ENCODE measurements at places on chromosomes 1 and 21.

- DNase-seq: peak; percentile 39
These were observed at the start of gene CAMK1G for GRCh38 chr1:209583408-209583807. Gene CAMK1G, plus strand, starts transcription at chr1:209583714. Its CDS starts 11,270 bp downstream, at chr1:209594984.

- DNase-seq: no peak
These were observed 2.7 kb downstream of the CHI3L1 start for GRCh38 chr1:203183828-203184227.

GRCh38 chr1:234123867-234124266 is 219.4 kb downstream of the SLC35F3 start:
- no peak for DNase-seq

DNA sequence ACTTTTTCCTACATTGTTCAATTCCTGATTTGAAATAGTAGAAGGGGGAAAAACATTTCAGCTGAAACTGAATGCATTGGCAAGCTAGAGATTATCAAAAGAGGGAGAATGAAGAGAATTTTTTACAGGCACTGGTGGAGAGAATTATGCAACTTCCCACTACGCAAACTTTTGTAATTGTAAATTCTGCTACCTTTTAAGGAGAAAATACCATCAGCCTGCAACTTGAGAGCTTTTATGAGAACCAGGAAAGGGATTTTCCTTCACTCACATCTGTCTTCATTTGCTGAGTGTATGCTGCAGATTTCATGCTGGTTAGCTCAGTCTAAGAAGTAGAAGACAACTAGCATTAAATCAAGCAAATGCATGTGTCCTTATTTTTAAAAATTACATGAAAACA is 43.7 kb downstream of the ADAMTS1 start:
- peak; percentile 86 for DNase-seq

GRCh38 chr1:204385727-204386126 is 25.9 kb downstream of the PPP1R15B start:
- DNase-seq: no peak

GRCh38 chr1:34754964-34755637 is at the start of gene GJB5:
Gene GJB5, plus strand, starts transcription at chr1:34755047. Its CDS starts 2,284 bp downstream, at chr1:34757331.
- no peak for DNase-seq

- no peak for DNase-seq
These were observed 39.6 kb upstream of the COL6A1 start for GRCh38 chr21:45941717-45942546.

GRCh38 chr1:77051425-77051824 is 167.8 kb downstream of the PIGK start:
- DNase-seq: no peak

DNA sequence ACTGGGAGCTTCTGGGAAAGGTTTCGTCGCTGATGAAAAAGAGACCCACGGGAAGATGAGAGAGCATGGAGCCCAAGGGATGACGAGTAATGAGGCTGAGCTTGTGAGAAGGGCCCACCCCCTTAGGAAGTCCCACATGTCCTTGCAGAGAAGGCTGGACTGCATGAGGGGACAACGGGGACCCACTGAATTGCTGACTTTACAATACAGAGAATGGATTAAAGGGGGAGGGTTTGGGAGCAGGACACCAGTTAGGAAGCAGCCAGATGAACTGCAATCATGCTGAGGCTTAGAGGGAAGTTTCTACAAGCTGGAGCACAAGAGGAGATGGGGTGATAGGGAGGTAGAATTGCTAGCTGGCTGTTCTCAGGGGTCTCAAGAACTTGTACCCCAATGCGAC is 5.5 kb upstream of the TMEM51 start:
- DNase-seq: no peak

DNA sequence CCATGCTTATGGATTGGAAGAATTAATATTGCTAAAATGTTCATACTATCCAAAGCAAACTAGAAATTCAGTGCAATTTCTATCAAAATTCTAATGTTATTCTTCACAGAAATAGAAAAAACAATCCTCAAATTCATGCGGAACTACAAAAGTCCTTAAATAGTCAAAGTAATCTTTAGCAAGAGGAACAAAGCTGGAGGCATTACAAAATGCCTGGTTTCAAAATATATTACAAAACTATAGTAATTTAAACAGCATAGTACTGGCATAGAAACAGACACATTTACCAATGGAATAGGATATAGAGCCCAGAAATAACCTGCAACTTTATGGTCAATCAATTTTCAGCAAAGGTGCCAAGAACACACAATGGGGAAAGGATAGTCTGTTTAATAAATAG is 3.8 kb downstream of the CTSS start:
- no peak for DNase-seq

- DNase-seq: peak; percentile 31
These were observed 91.2 kb upstream of the JUN start for GRCh38 chr1:58874757-58875755.

DNA sequence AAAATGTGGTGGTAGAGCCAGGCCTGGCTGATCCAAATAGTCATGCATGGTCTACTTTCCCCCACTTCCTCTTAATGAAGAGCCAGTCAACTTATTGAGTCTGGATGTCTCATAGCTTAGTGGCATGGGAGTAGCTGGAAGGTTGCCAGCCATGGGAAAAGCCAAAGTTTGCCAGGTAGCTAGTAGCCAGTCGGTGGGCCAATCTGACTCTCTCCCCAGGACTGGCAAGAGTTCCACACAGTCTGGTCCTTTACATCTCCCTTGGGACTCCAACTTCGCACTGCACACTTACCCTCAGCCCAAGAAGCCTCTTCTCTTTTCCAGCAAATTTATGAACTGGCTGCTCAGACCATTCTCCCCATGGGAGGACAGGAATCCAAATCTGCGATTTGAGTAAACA is 8.3 kb downstream of the WARS2 start:
- peak; percentile 37 for DNase-seq

GRCh38 chr1:45009956-45010854 is 919 bp downstream of the HECTD3 start:
- DNase-seq: no peak
